ENCODE measurements at places on chromosomes 6 and 20.

DNA sequence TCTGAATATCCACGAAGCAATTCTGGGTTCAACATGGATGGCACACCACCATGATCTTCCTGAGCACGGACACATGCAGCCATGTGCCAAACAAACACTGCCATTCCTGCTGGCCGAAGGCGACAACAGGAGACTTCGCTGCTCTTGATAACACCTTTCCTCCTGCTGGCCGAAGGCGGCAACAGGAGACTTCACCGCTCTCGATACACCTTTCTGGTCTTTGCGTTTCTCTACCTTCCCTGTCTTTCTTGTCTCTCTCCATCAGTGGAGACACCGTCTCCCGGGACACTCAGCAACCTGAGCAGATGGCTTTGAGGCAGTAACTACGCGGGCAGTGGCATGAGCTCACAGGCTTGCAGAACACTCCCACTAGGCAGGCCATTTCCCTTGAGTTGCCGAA lies 54.9 kb upstream of the MPC1 start:
- no peak for DNase-seq

GRCh38 chr20:14879020-14879697 lies 541.7 kb upstream of the FLRT3 start:
- DNase-seq = no peak

DNA sequence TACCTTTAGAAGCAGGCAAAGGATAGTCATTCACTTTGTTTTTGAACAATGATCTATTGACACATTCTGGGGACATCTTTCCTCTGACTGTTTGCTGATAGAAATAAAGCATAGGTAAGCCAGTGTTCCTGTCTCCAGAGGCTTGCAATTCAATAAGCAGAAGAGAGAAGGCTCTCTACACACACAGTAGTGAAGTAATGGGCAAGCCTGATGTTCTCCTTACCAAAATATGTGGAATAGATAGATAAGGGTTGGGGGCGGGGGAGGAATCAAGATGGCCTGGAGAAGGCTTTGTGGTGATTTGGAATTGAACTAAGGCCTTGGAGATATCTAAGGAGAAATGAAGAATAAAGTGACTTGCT lies 27.3 kb downstream of the PAQR8 start:
- no peak for DNase-seq

GRCh38 chr6:106192824-106193223 lies 106.7 kb downstream of the PRDM1 start:
- DNase-seq = no peak

GRCh38 chr20:10800288-10800687 lies 126.5 kb upstream of the JAG1 start:
- DNase-seq = no peak

DNA sequence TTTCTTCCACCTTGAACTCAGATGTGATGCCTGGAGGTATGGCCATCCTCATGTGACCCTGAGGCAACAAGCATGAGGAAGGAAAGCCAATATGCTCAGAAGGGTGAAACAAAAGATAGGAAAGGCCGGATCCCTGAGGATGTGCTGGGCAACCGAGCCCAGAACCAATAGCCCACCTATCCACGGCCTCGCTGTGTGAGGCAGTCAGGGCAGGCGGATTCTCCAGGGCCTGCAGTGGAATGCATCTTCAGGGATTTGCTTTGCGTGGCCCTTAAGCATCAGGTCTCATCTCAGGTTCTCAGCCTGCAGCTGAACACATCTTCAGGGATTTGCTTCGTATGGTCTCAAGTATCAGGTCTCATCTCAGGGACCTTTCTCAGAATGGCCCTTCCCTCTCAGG lies 139.8 kb downstream of the ANKRD60 start:
- no peak for DNase-seq

- DNase-seq = no peak
Observed at GRCh38 chr6:80133020-80133419, 26.5 kb downstream of the BCKDHB start.

DNA sequence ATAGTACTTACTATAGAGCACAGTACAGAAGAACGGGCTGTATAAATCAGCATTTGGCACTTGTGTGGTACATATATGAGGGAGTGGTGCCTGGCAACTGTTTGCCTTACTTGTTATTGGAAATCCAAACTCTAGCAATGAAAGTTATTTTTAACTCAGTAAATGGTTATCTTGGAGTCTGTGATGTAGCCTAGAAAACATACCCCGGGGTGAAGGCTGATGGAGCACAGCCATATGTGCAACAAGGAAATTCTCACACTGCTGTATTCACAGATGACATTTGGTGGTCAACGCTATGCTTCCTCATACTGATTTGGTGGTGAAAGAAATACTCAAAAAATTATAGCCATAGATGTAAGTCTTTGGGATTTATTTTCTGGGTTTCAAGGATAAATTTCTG lies 807.5 kb upstream of the FLRT3 start:
- no peak for DNase-seq

GRCh38 chr6:41111017-41111416 lies 38.2 kb downstream of the NFYA start:
- no peak for DNase-seq

- DNase-seq = no peak
Observed at GRCh38 chr20:18588574-18588933, 700 bp downstream of the DTD1 start.

GRCh38 chr6:84731901-84732300 lies 32.5 kb downstream of the TBX18 start:
- DNase-seq = no peak

- DNase-seq = no peak
Observed at GRCh38 chr6:157813191-157813590, 9.9 kb upstream of the SNX9 start.

All from stimulated activated CD4-positive, alpha-beta T cell treated with anti-CD3 and anti-CD28 coated beads, Interleukin-15, amount 100 ng/mL, for 1 hour (primary cell).